Naive thymus-derived CD8-positive, alpha-beta T cell (primary cell): ENCODE measurements at places on chromosomes 13 and 19. TPM values are rescaled to one million over a fixed set of nuclear protein-coding genes. Genes with fewer than 3 reads are reported as not detected.

- no peak overlapping the region for H3K27ac ChIP-seq
Measured at GRCh38 chr13:51113969-51114368, 2.9 kb upstream of the C13orf42 start.

Gene JAK3
- polyA plus RNA-seq = 78.7 TPM

Gene FGF14
- polyA plus RNA-seq = not detected

DNA sequence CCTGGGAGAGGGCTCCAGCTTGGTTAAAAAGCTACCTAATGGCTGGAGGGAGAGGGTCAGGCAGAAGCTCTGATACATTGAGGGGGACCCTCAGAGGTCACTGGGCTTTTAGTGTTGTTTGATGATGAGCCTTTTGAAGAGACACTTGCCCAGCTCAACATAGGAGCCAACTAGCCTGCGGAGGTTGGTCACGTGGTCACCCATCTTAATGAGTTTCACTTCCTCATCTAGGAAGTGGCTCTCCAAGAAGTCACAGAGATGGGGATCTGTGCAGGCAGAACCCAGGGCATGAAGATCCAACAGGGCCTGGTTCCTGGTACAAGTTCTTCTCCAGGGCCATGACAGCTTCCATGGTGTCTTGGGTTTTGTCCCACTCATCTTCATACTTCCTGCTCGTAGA is 33.4 kb downstream of the IPO5 start:
- DNase-seq = no peak
- H3K27ac ChIP-seq = no peak overlapping the region
- H3K27me3 ChIP-seq = no peaks in the 10 kb centered on the region
- peaks cover 8% of the 10 kb centered on the region for H3K4me1 ChIP-seq

Gene SIGLEC7
- not detected for polyA plus RNA-seq

- no peak overlapping the region for H3K4me3 ChIP-seq
- H3K4me1 ChIP-seq = no peaks in the 10 kb centered on the region
- no peak overlapping the region for H3K27ac ChIP-seq
- no peaks in the 10 kb centered on the region for H3K36me3 ChIP-seq
Measured at GRCh38 chr13:91111476-91112200, 235.8 kb upstream of the MIR17HG start.
